ENCODE measurements at places on chromosomes 5 and 9. TPM values are rescaled to one million over a fixed set of nuclear protein-coding genes. Genes with fewer than 3 reads are reported as not detected.

STK32A gene
- 2.0 TPM for total RNA-seq

PLEKHG4B gene
- 0.37 TPM for total RNA-seq

SPATA31A1 gene
- total RNA-seq, result not detected

PWWP2A gene
- 12.9 TPM for total RNA-seq

PCDHGB3 gene
- total RNA-seq, result 5.9 TPM

All from uterus (tissue), 4 donors.